ENCODE measurements at places on chromosomes 1 and 21. TPM values are rescaled to one million over a fixed set of nuclear protein-coding genes. Genes with fewer than 3 reads are reported as not detected.

Gene DR1
- 58.7 TPM for total RNA-seq

DNA sequence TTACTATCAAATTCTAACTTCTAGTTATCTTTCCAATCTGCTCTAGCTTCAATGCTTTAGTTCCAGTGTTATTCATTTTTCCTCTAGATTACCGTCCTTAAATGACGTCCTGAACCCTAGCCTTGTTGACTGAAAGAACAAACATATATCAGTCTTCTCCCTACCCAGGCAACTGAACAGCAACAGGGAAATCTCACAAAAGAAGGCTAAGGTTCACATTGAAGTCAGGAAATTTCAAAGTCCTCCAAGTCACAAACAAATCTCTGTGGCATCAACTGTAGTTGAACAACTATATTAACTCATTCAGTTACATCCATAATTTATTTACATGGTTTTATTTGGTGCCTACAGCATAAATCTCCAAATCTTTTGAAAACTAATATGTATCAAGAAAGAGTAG is 19.5 kb downstream of the FOXJ3 start:
- peaks cover 4% of the 10 kb centered on the region for H3K4me1 ChIP-seq
- no peaks in the 10 kb centered on the region for H3K27me3 ChIP-seq
- no peak overlapping the region for H3K4me3 ChIP-seq
- H3K36me3 ChIP-seq, result peaks cover 2% of the 10 kb centered on the region
- no peak overlapping the region for H3K27ac ChIP-seq

DNA sequence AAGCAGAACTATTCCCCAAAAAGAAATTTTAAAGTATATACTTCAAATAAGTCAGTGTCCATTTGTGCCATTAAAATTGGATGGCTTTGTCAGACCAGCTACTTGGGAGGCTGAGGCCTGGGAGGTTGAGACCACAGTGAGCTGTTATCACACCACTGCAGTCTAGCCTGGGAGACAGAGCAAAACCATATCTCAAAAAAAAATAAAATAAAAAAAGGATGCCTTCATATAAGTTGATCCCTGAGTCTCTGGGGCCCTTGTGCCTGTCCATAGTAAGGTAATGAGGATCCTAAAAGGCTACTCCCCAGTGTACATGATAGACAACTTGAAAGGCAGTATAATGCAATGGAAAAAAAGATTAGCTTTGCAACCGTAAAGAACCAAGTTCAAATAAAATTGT is 81.2 kb upstream of the BARHL2 start:
- no peaks in the 10 kb centered on the region for H3K4me1 ChIP-seq
- no peak overlapping the region for H3K4me3 ChIP-seq
- no peak overlapping the region for H3K27ac ChIP-seq
- no peaks in the 10 kb centered on the region for H3K36me3 ChIP-seq

DNA sequence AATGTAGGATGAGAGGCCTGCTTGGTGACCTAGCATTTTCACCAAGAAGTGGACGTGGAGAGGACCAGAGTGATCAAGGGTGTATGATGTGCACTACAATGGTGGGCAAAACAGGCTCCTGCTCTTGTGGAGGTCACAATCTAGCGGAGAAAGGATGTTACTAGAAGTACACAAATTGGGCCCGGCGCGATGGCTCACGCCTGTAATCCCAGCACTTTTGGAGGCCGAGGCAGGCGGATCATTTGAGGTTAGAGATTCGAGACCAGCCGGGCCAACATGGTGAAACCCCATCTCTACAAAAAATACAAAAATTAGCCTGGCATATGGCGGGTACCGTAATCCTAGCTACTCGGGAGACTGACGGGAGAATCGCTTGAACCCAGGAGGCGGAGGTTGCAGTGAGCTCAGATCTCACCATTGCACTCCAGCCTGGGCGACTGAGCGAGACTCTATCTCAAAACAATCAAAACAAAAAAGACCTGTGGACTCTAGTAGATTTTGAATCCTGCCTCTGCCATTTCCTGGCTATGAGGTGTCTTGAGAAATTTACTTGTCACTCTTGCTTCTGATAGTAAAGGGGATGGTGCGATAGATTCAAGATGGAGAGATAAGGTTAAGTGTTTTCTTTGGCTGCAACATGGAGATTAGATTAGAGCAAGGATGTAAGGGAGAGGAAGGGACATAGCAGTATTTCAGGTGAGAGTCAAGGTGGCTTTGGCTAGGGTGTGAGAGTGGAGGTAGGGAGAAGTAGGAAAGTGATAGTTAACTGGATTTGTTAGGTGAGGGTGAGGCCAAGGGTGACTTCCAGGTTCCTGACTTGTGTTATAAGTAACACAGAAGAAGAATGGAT is 7.1 kb downstream of the KLF18 start:
- no peak overlapping the region for H3K4me3 ChIP-seq
- H3K27me3 ChIP-seq, result 0 out of 2 replicates have a peak, but pooled peaks cover 5% of the 10 kb centered on the region
- H3K36me3 ChIP-seq, result no peaks in the 10 kb centered on the region
- no peak overlapping the region for H3K27ac ChIP-seq

DNA sequence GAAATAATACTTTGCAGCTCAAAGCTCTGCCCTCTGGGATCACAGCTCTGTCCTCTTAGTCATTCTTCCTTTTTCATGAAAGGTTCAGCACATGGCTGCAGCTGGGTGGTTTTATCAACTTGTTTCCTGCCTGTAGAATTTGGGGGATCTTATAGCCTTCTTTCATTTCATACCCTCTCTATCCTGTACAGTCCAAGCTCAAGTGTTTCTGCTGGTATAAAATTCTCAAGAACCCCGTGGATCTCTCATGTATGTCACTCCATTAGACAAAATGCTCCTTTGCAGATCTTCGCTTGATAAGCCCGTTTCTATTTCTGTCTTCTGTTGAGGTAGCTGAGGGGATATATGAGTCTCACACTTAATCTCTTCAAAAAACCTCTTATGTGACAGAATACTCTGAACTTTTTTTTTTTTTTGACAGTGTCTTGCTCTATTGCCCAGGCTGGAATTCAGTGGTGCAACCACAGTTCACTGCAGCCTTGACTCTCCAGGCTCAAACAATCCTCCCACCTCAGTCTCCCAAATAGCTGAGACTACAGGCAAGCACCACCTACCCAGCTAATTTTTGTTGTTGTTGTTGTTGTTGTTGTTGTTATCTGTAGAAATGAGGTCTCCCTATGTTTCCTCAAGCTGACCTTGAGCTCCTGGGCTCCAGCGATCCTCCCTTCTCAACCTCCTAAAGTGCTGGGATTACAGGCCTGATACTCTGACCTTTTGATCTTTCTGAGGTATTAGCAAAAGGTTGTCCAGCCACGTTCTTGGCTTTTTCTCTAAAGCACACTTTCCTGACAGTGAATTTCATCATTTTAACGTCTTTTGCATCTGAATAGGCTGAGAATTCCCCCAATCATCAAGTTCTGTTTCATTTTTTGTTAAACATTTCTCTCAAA is 24.6 kb upstream of the COL9A2 start:
- no peaks in the 10 kb centered on the region for H3K36me3 ChIP-seq
- peaks cover 4% of the 10 kb centered on the region for H3K27me3 ChIP-seq
- no peak overlapping the region for H3K4me3 ChIP-seq
- no peak overlapping the region for H3K27ac ChIP-seq

DNA sequence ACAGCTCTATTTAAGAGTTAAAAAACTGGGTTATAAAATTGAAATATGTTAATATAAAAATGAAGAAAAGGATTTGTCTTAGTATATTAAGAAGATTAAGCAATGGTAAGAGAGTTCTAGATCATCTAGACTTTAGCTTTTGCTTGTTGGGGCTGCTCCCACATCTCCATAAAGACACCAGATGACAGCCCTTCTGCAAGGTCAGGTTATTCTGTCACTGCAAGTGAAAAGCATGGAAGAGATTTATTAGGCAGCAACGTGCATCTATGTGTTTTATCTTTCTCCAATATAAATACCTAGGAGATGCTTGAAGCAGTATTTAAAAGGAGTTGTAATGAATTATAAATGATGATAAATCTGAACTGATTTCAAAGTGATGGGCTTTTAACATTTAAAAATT is 1560.4 kb downstream of the AMY1C start:
- no peak for DNase-seq
- no peaks in the 10 kb centered on the region for H3K4me1 ChIP-seq
- H3K27me3 ChIP-seq, result no peaks in the 10 kb centered on the region
- H3K27ac ChIP-seq, result no peak overlapping the region
- H3K4me3 ChIP-seq, result no peak overlapping the region

All from SJCRH30 (cell line).